ENCODE measurements at places on chromosomes 3 and 15. TPM values are rescaled to one million over a fixed set of nuclear protein-coding genes. Genes with fewer than 3 reads are reported as not detected.

DNA sequence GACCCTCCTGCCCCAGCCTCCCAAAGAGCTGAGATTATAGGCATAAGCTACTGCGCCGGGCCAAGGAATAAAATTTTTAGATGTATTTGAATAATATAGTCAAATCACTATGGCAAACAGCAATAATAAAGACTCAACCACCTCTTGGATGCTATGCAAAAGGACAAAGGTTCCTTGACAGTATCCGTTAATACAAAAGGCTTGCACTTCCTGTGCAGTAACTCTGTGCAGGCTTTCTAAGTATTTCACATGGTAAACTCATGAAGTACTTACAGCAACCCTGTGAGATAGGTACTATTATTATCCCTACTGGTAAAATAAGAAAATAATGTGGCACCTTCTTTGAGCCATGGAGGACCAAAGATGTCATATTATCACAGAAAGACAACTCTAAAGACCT is 86.8 kb downstream of the SHQ1 start:
- DNase-seq = no peak

DNA sequence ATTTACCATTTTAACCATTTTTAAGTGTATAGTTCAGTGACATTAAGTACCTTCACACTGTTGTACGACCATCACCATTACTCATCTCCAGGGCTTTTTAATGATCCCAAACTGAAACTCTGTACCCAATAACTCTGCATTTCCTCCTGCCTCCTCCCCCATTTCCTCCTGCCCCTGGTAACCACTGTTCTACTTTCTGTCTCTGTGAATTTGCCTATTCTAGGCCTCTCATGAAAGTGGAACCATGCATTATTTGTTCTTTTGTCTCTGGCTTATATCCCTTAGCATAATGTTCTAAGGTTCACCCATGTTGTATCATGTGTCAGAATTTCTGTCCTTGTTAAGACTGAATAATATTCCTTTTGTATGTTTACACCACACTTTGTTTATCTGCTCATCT is 154.2 kb downstream of the MECOM start:
- no peak for DNase-seq

DNA sequence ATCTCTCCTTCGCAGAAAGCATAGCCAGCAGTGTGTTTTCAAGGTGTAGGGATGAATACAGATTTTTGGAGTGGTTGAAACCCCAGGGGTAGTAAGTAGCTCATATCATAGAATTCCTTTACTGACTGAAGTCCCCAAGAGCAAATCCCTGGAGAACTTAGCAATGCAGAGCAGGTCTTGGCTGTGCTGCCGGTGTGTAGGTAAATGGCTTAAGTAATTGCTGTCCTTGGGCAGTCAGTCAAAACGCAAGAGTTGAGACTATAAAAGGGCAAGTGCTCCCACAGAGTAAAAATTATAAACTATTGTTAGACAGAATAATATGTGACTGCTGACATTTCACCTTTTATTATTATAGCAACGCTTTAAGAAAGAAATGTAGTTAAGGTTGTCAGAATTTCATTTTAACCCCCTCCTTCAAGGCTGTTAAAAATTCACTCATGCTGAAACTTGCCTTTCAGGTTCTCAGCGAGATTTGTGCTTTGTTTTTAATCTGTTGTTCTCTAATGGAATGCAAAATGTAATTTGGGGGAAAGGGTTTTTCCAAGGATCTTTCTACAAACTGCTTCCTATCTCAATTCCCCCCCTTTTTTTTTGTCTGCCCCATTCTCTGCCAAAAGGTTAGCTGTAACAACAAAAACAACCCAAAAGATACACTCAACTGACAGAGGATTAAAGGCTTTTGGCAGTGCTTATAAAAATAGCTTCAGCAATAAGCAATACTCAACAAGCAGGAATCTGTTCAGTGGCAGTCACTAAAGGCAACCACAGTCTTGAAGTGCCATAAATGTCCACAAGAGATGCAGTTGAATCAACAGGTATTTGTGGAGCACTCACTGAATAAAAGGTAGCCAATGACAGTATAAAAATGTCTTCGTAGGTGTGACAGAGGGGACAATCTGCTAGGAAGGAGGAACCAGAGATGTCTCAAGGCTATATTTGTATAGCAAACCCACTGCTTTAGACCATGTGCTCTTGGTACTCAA is 105.3 kb downstream of the THRB start:
- DNase-seq = no peak

Gene SLC51A
- total RNA-seq = 0.58 TPM

DNA sequence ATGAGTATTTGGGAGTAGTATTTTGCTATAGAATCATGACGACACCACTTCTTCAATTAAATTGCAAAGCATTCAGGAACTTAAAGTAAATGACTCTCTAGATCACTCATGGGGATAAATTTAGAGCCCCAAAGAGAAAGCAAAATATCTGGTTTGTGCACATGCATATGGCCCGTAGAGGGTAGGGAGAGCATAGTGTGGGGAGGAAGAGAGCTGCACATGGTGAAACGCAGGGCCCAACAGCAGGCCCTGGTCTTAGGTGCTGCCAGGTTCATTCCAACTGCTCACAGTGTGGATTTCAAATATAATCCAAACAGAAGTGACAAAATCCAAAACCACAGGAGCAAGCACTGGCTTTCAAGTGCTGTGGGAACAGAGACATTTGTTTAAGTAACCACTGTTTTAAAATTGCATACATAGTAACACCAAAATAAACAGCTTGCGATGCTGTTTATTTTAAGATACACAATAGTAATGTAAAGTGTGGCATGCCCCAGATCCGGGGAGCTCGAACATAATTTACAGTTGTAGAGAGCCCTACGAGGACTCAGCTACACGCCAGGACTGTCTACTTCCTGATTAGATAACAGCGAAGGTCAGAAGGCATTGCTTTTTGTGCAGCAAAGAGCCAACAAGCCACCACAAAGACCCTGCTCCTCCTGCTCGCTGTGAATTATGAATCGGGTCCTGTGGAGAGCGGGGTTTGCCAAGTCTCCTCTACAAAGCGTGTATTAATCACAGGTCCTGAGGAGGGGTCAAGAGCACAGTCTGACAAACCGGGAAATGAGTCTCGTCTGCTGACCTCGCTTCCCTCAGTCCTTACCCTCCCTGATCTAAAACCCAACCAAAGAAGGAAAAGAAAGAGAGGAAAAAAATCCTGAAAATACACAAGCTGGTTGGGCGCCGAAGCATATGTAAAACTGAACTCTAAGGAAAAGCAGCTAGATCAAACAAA is 80.6 kb downstream of the MEIS2 start:
- DNase-seq = no peak
